CD4-positive, alpha-beta T cell treated with Interleukin-15 for 1 hour (primary cell): ENCODE measurements at places on chromosomes 7 and 10.

DNA sequence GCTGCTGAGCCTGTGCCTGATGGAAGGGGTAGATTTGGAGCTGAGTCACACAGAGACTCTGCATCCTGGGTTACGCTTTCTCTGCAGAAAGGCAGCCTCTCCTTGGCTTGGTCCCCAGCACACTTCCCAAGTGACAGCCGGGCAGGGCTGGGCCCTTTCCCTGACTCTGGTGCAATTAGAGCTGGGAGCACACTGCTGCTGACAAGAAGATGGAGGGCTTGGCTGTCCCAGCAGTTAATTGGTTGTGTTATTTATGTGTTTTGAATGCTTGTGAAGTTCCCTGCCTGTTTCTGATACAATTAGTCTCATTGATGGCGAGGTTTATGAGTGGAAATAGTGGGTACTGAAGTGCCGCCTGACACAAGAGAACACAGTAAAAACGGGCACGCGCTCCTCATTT is 123.6 kb downstream of the TCERG1L start:
- no peak for DNase-seq

DNA sequence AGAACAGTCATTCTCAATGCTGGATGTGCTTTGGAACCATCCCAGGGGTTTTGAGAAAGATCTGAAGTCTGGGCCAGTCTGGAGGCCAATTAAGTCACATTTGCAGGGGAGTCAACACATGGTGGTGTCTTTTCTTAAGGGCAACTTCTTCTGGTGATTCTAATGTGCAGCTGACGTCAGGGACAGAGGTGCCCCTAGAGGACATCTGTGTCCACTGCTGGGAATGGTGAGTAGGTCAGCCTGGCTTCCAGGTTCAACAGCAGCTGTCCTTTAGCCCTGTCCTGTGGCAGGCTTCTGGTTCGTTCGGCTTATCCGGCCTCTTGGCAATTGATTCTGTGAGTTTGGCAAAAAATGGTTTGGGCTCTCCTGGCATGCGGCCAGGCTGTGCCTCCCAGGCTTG is 269.7 kb upstream of the HABP2 start:
- no peak for DNase-seq

DNA sequence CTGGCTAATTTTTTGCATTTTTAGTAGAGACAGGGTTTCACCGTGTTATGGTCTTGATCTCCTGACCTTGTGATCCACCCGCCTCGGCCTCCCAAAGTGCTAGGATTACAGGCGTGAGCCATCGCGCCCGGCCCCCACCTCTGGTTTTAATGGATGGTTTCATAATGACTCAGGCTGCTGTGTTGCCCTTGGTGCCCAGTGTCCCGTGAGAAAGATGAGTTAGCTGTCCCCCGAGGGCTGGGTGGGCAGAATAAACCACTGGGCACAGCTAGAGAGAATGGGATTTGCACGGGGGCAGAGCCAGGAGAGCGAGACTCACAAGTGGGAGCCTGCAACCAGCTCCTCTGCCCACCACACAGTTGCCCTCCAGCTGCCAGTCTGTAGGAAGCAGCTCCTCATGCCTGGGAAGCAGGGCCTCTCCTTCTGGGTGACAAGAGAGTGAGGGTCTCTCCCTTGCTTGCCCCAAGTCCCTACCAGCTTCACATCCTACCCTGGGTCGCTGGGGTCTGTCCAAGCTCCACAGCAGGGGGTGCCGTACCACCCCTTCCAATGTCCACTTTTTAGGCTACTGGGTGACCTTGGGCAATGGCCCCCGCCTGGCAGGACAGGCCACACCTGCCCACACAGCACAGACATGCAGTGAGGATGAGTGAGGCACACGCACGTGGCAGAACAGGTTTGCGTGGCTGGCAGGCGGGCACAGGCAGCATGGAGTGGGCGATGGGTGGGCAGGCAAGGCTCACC is 16.1 kb upstream of the NDST2 start:
- DNase-seq: no peak

GRCh38 chr10:1074748-1075308 is 18.6 kb downstream of the WDR37 start:
- no peak for DNase-seq

DNA sequence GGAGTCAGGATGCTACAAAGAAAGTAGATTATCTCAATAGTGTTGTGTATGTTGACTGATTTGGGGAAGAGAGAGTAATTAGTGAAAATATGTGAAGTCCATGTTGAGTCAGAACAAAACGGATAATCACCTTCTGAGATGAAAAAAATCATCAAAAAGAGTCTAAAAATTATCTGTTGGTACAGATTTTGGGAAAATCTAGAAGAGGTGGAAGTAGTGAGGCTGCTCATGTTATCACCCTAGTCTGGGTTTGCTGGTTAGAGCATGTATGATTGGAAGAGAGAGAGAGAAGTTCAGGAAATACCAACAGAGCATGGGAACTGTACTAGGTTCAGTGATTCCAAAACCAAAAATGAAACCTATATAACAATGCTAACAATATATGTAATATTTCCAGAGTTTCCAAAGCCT is 12.3 kb downstream of the RPA3 start:
- DNase-seq: no peak
